ENCODE measurements at places on chromosomes 12 and 14.

DNA sequence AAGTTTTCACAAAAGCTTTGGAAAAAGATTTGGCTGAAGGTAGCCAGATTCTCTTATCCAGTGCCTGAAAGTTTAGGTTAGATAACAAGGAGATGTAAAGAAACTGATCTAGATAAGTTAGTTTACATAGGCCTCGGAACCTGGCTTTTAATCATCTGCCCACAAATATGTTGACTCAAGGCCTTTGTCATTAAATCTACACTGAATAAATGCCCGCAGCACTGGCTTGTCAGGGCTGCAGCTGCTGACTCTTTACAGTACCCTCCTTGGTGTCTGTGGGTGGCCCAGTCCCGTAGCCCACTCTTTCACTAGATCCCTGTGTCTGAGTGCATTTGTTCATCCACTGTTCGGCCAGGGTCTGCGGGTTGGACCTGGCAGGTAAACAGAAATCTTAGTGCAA, 58.0 kb downstream of the TMEM116 start:
- DNase-seq = no peak

GRCh38 chr12:106956048-106956578, 406 bp downstream of the TMEM263 start:
- peak; percentile 30 for DNase-seq

DNA sequence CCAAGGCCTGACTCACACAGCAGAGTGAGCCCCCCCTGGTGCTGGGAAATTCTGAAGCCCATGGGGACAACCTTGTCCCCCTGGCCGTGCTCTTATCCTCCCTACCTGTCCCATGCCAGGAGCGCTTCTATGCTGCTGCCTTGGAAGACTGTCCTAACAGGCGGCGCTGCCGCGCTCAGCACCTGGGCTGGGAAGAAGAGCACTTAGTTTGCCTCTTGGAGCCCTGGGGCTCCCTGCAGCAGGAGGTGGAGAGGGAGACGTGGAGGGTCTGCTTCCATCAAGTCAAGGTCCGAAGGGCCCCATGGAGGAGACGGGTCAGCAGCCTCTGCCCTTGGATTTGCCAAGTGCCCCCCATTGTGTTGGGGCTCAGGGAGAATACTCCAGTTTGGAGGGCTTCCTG, 300.5 kb downstream of the CACNA1C start:
- DNase-seq = no peak

GRCh38 chr12:68106160-68106559, 53.4 kb downstream of the IFNG start:
- DNase-seq = no peak

DNA sequence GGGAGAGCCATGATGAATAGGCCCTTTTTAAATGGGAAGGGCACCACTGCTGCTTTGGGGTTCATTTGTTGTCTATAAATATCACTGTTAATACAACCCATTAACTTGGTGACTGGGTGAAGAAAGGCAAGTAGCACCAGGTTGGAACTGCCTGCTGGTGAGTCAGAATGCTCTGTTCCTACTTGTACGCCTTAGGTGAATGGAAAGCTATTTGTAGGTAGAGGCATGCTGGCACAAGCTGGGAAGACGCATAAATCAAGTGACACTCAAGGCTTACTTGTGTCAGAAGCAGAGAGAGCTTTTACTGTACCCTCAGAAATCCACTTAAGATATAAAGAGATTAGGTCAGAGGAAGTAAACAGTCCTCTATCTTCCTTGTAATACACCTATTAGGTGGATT, 142.5 kb downstream of the TMX1 start:
- DNase-seq = no peak

- peak; percentile 67 for DNase-seq
Measured at GRCh38 chr12:92593734-92594402, 108.9 kb upstream of the PLEKHG7 start.

DNA sequence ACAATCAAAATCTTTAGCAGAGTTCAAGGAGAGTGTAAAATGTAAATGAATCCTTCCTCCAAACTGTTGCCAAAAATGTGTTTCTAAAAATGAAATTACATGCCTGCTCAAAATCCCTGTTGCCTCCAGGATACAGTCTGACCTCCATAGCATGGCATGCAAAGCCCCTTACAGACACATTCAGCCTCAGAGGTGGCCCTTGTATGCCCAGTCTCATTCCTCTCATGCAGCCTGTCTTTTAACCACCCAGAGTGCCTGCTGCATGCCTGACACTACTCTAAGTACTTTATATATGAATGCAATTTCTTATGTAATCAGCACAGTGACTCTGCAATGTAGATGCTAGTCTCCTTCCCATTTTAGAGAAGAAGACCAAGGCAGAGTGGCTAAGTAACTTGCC, 24.4 kb upstream of the PTPRQ start:
- DNase-seq = no peak

GRCh38 chr14:21525571-21525961, 580 bp downstream of the SALL2 start:
- no peak for DNase-seq

- DNase-seq = no peak
Measured at GRCh38 chr12:80162177-80162576, 62.8 kb downstream of the OTOGL start.

- DNase-seq = no peak
Measured at GRCh38 chr12:2372178-2372577, 319.4 kb downstream of the CACNA1C start.

DNA sequence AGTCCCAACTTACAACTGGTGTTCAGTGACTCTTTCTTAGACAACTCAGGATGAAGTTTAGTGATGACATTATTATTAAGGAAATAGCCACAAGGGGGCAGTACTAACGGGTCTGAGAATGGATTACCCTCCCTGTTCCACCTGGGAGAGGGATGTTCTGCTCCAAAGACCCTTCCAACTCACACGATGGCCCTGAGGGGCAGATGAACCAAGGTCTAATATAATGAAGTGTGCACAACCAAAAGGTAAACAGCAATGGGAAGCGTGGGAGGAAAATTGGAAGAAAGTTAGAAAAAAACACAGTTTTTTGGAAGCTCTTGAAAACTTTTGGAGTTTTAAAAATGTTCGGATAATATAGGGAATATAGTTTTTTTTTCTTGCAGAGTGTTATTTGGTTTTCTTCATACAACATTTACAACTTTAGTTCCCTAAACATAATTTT, 24.0 kb downstream of the FGF6 start:
- no peak for DNase-seq

DNA sequence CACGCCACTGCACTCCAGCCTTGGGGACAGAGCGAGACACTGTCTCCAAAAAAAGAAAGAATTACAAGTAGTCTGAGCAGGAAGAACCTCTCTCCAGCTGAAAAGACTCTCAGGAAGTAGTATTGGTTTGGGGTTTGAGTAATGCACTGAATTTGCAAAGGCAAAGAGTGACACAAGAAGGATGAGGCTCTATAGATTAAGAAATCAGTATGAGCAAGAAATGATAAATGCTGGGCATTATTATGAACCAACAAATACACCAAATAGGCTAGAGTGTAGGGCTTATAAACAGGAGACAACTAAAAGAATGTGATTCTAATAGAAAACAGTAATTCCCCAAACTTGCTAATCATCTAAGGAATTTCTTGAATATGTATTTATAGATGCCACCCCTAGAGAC, 2.6 kb upstream of the SLC35E3 start:
- DNase-seq = no peak

DNA sequence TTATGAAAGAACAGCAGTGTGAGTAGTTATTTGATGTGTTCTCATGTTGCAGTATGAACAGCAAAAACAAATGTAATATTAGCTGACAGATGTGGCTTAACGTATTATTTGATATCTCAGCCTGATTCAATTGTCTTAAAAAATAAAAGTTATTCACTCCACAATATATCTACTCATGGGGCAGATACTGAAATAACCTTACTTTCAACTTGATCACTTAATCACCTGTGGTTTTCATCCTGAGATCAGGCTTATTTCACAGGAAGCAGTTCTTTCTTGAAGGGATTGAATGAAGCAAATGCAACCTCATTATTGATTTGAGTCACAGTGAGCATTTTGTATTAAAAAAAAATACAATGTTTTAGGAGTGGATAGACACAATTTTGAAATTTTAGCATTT, 90.3 kb downstream of the AKAP6 start:
- DNase-seq = no peak

- no peak for DNase-seq
Measured at GRCh38 chr14:90427848-90428426, 31.1 kb downstream of the CALM1 start.

DNA sequence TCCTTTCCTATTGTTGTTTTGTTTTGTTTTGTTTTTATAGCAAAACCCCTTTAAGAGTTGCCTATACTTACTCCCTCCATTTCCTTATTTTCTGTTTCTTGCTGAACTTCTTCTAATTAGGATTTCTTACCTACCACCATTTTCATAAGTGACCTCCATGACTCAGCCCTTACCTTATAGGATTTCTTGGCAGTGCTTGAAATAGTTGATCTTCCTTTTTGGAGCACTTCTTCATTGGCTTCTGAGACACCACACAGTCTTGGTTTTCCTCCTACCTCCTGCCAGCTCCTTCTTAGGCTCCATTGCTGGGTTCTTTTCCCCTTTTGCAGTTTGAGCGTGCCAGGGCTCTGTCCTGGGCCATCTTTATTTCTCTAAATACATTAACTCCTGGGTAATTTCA, 23.4 kb upstream of the EID3 start:
- DNase-seq = no peak

DNA sequence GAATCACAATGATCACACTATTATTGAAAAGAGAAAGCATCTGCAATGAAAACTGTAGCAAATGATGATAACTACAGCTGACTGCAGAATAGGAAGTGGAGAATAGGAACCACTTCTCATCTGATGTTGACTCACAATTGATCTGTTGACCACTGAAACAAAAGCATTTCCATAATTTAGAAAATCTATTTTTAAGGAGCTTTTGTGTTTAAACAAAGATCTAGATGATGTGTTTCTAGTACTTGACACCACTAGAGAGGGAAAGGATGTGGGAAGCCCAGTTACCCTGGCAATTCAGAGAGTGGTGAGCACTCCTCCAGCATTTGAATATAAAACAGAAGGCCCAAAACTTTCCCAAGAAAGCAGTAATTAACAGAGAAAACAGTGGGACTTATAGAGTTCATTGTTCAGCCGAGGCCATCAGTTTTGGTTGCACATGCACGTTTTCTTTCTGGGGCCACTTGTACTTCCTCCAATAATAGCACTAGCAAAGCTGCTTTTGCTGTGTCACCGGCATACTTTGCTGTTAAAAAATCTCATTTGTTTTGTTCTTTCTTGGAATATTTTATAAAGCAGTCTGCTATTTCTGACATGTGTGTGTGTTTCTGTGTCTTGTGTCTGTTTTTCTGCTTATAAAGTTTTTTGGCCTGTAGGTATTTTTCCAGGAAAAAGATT, 76.1 kb upstream of the HECTD1 start:
- DNase-seq = no peak

DNA sequence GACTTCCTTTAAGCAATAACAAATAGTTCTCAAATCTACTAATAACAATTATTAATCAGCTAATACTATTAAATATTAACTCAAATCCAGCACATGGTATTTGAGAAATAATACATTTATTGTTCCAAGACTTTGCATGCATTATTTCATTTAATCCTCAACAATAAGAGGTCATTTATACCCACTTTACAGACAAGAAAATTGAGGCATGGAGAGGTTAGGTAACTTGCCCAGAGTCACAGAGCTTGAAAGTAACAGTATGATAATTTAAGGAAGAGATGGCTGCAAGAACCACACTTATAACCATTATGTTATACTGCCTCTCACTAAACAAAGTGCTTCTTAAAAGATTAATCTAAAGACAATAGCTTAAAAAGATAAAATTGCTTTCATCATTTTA, 318.9 kb downstream of the SOX5 start:
- DNase-seq = no peak

- DNase-seq = no peak
Measured at GRCh38 chr12:66978802-66979201, 290.4 kb upstream of the CAND1 start.

DNA sequence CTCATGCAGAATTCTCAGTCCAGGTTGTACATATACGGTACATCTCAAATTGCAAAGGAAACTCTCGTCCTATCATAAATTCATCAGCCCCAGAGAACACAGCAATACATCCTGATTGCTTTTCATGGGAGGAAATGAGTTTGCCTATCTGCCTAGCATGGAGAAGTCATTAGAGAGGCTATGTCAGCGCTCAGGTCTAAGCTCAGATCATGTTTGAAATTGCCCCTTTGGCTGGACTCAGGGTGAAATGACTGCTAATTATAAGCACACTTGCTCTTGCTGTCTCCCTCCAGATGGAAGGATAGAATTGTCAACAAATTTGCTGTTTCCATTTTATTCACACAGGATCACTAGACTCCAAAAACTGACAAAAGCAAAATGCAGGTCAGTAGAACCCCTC, 178.4 kb downstream of the RIMBP2 start:
- DNase-seq = no peak

DNA sequence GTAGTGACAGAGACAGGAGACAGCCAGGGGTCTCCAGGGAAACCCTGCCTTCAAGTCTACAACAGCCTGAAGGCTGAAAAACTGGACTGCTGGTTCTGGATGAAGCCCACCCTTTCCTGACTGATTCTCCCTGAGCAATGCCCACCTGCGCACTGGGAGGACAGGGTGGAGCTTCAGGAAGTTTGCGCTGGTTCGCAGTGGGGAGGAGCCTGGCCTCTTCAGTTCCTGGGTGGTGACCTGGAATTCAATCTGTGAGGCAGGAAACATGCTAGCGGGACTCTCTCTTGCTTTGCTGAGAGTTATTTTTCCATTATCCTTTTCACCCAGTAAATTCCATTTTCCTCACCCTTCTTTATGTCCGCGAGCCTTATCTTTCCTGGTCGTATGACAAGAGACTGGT, 600.8 kb downstream of the TRHDE start:
- no peak for DNase-seq

GRCh38 chr14:77037215-77037937, 8.9 kb upstream of the IRF2BPL start:
- no peak for DNase-seq

GRCh38 chr12:120061575-120062214, 54.9 kb downstream of the RAB35 start:
- no peak for DNase-seq

All from activated CD4-positive, CD25-positive, alpha-beta regulatory T cell (primary cell).